ENCODE measurements at places on chromosomes 2 and 18.

DNA sequence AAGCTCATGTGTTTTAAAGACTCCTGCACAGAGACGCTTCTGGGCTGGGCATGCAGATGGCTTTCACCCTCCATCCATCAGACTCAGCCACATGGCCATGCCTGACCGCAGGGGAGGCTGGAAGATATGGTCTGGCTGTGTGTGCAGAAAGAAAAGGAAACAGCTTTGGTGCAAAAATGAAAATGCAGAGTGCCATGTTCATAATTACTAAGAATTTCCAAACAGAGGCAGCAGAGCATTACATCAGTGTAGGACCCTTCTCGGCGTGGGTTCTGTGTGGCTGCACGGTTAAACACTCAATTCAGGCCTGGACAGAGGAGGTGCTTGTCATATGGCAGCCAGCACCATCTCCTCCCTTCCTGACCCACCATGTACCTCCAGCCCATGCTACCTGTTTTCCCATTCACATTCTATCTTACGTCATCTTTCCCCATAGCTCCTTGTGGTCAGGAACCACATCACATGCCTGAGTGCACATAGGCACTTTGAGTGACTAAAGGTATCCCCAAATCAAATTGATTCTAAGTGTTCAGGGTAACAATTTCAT is 200.3 kb upstream of the ID2 start:
- H3K36me3 ChIP-seq = no peaks in the 10 kb centered on the region
- no peak overlapping the region for H3K4me3 ChIP-seq
- DNase-seq = peak; percentile 55
- peak overlapping the region; percentile 30 for H3K27ac ChIP-seq
- peaks cover 81% of the 10 kb centered on the region for H3K4me1 ChIP-seq

DNA sequence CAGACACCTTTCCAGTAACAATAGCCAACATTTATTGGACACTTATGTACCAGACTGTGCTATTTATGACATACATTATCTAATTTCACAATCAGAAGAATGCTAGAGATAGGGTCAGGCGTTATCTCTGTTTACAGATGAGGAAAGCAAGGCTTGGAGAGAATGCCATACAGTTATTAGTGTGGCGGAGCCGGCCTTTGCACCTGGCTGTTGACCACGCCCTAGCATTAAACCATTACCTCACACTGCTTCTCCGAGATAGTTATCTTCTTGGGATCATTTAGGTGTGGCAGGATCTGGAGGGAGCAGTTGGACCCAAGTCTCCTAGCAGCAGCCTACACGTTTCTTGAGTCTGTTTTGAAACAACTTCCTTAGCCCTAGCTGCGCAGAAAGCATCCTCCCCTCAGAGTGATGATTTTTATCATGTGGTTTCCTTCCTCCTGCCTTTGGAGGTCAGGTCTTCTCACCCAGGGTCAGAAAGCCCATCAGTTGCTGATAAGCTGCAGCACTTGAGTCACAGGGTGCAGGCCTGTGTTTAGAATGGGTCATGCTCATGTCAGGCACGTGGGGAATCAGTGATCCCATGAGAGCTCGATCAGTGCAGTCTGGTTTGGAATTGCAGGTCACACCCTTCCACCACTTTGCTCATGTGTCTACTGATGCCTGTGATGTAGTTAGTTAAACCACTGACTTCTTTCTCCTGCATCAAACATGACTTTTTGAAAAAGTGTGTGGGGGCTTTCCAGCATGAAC is 118.2 kb downstream of the SPTBN1 start:
- peak overlapping the region; percentile 77 for H3K4me3 ChIP-seq
- peaks cover 98% of the 10 kb centered on the region for H3K4me1 ChIP-seq
- no peaks in the 10 kb centered on the region for H3K27me3 ChIP-seq
- peaks cover 47% of the 10 kb centered on the region for H3K36me3 ChIP-seq
- H3K27ac ChIP-seq = peak overlapping the region; percentile 94

GRCh38 chr2:106147159-106147558 is 46.9 kb downstream of the UXS1 start:
- no peak overlapping the region for H3K4me3 ChIP-seq
- peaks cover 56% of the 10 kb centered on the region for H3K4me1 ChIP-seq
- peaks cover 82% of the 10 kb centered on the region for H3K36me3 ChIP-seq
- H3K27me3 ChIP-seq = no peaks in the 10 kb centered on the region
- peak overlapping the region; percentile 50 for H3K27ac ChIP-seq

DNA sequence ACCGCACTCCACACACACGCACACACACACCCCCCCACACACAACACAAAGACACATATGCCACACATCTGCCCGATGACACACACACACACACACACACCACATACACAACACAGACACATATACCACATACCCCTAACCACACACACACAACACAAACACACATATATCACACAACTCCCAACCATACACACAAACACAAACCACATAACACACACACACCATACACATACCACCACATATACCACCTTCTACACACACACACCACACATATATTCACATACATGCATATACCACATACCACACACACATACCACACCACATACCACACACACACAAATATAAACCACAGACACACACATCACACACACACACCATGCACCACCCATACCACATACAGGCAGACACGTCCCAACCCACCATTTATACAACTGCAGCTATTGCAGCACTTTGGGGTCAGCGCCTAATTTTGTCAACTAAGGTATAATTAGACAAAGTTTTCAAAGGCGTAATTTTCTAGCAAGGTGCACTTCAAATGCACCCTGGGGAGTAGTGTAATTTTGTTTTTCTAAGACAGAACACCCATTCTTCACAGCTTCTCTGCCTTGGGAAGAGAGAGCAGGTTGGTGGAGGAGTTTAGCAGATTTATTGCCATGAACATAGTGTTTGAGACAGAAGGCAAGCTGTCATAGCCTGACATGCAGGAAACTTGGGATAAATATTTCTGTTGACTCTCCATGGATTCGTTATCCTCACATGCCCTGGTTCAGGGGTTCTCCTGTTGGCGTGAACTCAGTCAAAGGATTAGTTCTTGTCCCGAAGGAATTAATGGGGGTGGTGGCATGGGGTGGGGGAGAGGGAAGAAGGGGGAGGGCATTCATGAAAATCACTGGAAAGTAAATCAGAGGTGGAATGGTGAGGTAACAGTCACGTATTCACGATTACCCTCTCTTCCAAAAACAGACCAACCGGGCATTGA is 416.1 kb downstream of the LPIN1 start:
- H3K27me3 ChIP-seq = peaks cover 23% of the 10 kb centered on the region
- DNase-seq = no peak
- H3K27ac ChIP-seq = no peak overlapping the region
- no peak overlapping the region for H3K4me3 ChIP-seq
- no peaks in the 10 kb centered on the region for H3K36me3 ChIP-seq

GRCh38 chr2:5549771-5550170 is 142.4 kb upstream of the SOX11 start:
- no peaks in the 10 kb centered on the region for H3K36me3 ChIP-seq
- H3K4me1 ChIP-seq = no peaks in the 10 kb centered on the region
- H3K27ac ChIP-seq = no peak overlapping the region
- DNase-seq = no peak

GRCh38 chr2:78351208-78351607 is 674.3 kb upstream of the REG3G start:
- H3K27ac ChIP-seq = no peak overlapping the region
- no peaks in the 10 kb centered on the region for H3K27me3 ChIP-seq
- H3K4me3 ChIP-seq = no peak overlapping the region
- H3K4me1 ChIP-seq = no peaks in the 10 kb centered on the region
- DNase-seq = no peak

DNA sequence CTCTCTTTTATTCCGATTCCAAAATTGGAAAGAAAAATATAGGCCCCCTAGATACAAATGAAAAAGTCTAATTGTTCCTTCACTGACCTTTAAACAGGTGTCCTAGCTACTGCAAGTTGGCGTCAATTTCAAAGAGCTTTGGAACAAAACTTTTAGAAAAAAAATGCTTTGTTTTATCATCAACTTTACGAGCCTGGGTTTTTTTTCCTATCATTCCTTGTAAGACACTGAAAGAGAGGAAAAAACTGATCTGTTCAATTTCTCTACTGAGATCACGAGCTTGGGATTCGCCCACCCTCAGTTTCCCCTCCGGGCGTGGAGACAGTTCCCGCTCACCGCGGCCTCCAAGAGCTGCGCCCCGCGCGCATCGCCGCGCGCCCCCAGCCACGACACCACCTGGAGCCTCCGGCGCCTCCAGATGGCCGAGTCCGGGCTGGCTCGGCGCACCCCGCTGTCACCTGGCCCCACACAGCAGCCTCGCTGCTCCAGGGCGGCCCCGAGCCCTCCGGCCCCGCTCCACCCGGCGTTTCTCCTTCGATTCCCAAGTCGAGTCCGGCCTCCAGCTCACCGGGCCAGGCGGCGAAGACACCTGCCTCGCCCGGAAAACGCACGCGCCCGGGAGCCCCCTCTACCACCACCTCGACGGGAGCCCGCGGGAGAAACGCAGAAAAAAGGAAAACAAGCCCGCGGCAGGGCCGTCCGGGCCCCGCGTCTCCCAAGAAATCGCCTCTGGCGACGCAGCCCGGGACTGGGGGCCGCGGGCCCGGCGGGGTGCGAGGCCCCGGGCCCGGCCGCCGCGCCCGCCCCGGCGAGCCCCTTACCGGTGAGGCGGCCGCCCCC is 656 bp downstream of the TBC1D8 start:
- H3K36me3 ChIP-seq = no peaks in the 10 kb centered on the region
- H3K4me1 ChIP-seq = peaks cover 20% of the 10 kb centered on the region
- peak overlapping the region; percentile 63 for H3K4me3 ChIP-seq
- peaks cover 81% of the 10 kb centered on the region for H3K27me3 ChIP-seq
- H3K27ac ChIP-seq = no peak overlapping the region

GRCh38 chr2:131673400-131674173 is 145.9 kb downstream of the CCDC74A start:
- DNase-seq = peak; percentile 75
- no peaks in the 10 kb centered on the region for H3K36me3 ChIP-seq
- H3K4me1 ChIP-seq = peaks cover 15% of the 10 kb centered on the region

DNA sequence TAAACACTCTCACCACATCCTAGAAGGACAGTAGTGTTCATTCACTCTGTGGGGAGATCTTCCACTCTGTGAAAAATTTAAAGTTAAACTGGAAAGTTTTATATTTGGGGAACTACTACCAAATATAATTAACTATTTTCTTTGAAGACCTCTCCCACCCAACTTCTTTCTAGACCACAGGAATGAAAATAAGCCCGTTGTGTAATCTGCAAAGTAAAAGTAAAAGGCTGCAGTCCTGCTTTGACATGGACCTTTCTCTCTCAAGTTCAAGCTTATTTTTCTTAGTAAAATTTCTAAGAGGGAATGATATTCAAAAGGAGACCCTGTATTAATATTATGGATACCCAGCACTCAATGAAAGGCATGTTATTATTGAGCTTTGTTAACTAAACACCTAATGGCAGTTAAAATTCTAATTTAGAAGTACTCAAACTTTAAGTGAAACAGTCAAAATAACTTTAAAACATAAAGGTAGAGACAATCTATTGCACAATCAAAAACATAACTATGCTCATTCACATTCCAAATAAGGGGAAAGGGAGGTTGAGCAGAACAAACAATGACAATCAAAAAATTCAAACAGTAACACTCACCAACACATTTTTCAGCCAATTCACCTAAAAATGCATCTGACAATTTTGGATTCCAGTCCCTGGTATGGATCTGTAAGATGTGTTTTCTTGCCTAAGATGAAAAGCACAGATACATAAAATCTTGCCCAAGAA is 98.5 kb downstream of the ATAD2B start:
- H3K4me3 ChIP-seq = no peak overlapping the region
- no peak overlapping the region for H3K27ac ChIP-seq
- no peaks in the 10 kb centered on the region for H3K27me3 ChIP-seq
- DNase-seq = no peak
- H3K36me3 ChIP-seq = peaks cover 4% of the 10 kb centered on the region

GRCh38 chr2:196555726-196556125 is 83.8 kb upstream of the CCDC150 start:
- peaks cover 7% of the 10 kb centered on the region for H3K27me3 ChIP-seq
- no peak overlapping the region for H3K27ac ChIP-seq
- no peak overlapping the region for H3K4me3 ChIP-seq
- H3K36me3 ChIP-seq = no peaks in the 10 kb centered on the region

DNA sequence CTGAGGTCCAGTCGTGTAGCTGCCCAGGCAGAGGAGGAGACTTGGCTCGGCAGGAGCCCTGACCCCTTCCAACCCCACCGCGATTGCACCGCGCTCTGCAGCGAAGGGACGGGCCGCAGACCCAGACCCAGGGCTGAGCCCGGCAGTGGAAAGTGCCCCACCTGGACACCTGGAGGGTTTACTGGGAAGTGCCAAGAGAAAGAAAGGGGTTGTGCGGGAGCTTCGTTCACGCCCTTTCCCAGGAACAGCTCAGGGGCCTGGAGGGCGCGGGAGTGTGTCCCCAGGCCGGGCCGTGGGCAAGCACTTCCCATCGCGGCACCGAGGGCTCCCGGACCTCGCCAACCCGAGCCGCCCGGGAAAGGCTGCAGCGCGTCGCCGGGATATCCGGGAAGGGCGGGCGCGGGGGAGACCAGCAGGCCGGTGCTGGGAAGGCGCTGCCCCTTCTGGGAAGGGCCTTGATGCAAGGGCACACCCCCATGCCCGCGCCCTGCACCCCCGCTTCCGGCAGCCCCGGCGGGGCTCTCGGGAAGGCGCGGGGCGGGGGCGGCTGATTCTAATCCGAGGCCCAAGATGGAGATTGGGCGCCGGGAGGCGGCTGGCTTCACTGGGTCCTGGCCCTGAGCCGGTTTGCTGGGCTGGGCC is 36.1 kb upstream of the MRPL33 start:
- H3K27ac ChIP-seq = no peak overlapping the region
- H3K4me3 ChIP-seq = peak overlapping the region; percentile 12
- peak; percentile 66 for DNase-seq
- peaks cover 13% of the 10 kb centered on the region for H3K4me1 ChIP-seq
- H3K27me3 ChIP-seq = peaks cover 3% of the 10 kb centered on the region
- no peaks in the 10 kb centered on the region for H3K36me3 ChIP-seq

DNA sequence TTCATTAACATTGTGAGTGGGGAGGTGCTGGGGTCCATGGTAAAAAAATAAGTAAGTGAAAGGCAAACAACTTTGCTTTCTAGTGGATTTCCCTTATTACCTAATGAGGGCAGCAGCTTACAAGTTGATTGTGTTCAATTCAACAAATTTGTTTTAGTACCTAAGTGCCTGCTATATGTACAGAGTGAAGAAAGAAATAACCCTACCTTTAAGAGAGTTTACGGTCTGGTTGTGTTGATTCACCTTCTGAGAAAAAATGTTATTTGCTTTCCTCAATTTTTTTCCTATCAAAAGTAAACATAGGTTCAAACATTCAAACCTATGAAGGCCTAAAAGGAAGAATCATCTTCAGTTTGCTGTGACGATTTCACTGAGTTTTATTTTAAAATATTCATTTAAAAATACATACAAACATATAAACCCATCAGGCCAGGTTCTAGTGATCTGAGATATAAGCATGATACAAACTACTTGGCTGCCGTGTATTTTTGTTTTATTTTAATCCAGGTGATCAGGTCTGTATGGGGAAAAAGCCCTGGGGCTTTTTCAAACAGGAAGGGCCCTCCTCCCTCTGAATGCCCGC is 1.5 kb upstream of the SPTBN1 start:
- H3K4me3 ChIP-seq = peak overlapping the region; percentile 66
- no peak for DNase-seq
- H3K27ac ChIP-seq = no peak overlapping the region
- H3K4me1 ChIP-seq = peaks cover 17% of the 10 kb centered on the region
- no peaks in the 10 kb centered on the region for H3K36me3 ChIP-seq
- peaks cover 56% of the 10 kb centered on the region for H3K27me3 ChIP-seq

- no peaks in the 10 kb centered on the region for H3K36me3 ChIP-seq
- no peak overlapping the region for H3K27ac ChIP-seq
- H3K4me1 ChIP-seq = no peaks in the 10 kb centered on the region
- H3K4me3 ChIP-seq = no peak overlapping the region
- DNase-seq = no peak
Measured at GRCh38 chr2:95333888-95334338, 36.8 kb downstream of the KCNIP3 start.

- H3K27ac ChIP-seq = no peak overlapping the region
Measured at GRCh38 chr2:120495586-120495985, 149.7 kb downstream of the INHBB start.
